ENCODE measurements at places on chromosomes 2 and 18.

GRCh38 chr2:71689393-71689792, 236.0 kb downstream of the DYSF start:
- no peak for DNase-seq

GRCh38 chr2:196259507-196260481, 88.4 kb upstream of the STK17B start:
- DNase-seq: no peak

DNA sequence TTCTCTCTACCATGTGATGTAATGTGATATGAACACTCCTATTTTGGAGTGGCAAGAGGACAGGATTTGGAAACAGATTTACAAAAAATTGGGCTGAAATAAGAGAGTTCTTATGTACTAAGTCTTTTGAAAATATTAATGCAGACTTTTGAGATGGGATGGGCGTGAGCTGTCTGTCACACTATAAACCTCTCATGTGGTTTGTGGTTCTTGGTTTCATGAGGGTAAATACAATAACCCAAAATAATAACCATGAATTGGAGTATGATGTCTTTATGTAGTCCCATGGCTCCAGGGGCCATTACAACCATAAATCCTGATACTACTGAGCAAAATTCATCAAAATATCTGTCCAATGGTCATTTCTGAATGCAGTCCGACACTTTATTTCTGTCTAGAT, 668.0 kb downstream of the MBD2 start:
- DNase-seq: no peak

DNA sequence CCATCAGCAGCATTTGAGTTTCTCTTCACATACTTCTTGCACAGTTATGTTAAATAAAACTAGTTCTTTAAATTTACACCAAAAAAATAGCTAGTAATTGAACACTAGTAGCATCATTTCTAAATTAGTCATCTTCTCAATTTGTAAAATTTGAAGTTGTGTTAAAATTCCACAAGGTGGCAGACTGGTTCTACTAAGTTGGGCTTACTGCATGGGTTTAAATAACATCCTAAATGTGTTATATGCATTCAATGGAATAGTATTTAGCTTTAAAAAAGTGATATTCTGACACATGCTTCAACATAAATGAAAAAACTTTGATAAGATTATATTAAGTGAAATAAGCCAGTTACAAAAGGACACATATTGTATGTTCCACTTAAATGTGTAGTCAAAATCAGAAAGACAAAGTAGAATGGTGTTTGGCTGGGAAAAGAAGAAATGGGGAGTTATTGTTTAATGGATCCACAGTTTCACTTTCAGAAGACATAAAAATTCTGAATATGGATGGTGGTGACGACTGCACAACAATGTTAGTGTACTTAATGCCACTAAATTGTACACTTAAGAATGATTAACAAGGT, 28.7 kb upstream of the RPRD1A start:
- no peak for DNase-seq

GRCh38 chr18:33369711-33370449, 70.6 kb downstream of the CCDC178 start:
- no peak for DNase-seq

DNA sequence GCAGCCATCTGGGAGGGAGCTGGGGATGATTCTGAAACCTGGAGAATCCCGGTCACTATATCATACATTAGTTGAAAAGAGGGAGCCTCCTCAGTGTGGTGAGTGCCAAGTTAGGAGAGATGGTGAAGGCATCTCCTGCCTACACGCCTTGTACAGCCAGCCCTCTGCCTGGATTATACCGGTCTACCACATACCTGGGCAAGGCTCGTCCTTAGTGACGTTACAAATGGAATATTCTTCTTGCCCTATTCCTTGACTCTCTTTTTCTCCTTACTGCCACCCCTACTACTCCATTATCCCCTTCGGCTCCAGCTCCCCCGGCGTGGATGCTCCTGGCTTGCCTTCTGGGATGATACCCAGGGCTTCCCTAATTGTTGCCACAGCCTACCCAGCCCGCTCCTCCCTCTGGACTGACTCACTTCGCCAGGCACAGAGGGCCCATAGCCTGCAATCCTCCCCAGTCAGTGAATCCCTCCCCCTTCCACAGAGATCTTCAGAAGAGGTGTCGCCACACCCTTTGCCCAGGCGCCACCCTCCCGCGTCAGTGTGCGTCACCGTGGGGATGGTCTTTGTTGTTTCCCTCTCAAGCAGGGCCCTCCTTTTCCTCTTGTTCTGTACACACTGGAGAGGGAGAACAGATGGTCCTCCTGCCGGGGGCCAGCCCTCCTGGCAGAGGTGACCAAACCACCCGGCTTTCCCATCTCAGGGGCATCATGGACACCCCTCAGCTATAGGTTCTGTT, 115.2 kb upstream of the EPAS1 start:
- DNase-seq: no peak

DNA sequence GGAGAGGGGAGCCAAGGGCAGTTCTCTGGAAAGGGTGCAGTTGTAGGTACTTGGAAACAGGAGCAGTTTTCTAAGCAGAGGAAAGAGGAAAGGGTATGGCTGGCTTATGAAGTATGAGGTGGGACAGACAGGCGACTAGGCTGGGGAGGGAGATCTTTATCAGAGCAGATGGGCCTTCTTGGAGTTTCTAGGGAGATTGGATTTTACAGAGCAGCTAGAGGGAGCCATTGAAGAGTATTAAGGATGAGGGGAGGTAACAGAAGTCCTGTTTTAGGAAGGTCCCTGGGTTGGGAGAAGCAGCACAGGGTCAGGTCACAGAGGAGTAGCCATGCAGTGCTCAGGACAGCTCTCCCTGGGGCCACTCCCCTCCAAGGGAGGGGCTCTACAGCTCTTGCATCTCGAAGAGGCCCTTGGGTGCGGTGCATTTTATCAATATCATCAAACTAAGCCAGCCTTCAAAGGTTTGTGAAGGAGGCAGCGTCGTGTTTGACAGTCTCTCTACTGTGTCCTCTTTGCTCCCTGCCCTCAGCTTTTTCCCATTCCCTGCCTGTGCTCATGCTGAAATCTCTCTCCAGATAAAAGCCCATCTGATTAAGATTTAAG, 154.3 kb downstream of the SETBP1 start:
- DNase-seq: no peak

DNA sequence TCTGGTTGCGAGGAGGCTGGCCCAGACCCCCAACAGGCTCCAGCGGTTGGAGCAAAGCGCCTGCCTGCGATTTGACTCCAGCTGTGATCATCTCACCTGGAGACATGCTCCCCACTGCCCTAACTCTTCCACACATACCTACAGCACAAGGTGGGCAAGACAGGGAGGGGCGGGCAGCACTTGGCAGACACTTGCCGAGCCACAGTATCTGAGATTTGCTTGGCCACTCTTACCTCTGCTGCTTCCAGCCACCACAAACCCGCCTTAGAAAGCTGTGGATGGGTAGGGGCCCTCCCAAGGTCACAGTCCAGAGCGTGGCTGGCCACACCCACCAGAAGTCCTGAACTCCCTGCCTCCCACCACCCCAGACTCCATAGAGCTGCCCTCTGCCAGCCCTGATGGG, 8.2 kb downstream of the CYP26B1 start:
- no peak for DNase-seq

DNA sequence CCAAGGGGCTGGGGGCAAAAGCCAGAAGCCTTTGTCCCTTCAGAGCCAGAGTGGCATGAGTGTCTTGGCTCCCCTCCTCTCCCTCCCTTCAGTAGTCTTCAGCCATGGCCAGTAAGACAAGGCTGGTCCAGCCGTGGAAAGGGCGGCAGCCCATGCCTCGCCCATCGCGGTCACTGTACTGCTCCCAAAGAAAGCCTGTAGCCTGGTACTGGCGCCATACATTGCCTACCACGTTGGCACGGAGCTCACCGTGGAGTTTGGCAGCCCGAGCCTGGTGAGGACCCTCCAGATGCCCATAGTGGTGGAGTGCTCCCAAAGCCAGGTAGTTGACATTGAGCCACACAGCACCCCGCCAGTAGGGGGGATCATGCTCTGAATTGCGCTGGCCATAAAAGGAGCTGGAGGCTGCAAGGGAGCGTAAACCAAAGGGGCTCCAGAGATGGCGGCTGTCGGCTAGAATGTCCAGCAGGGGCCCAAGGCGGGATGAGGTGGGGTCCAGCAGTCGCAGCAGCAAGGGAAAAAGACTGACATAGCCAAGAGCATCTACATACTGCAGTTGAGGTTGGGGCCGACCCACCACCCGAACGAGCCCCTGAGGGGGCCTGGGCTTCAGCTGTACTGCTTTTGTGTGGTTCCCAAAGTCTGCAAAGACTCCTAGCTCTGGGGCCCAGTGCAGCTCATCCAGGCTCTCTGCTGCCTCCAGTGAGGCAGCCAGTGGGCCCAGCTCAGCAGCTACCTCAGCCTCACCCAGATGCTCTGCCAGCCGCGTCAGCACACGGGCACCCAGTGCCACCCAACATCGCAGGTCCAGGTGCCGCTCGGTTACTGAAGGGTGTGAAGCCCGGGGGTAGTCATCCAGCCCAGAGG, 3.2 kb downstream of the WBP1 start:
- DNase-seq: no peak

- DNase-seq: no peak
Measured at GRCh38 chr2:136874258-136874657, 108.9 kb downstream of the THSD7B start.

DNA sequence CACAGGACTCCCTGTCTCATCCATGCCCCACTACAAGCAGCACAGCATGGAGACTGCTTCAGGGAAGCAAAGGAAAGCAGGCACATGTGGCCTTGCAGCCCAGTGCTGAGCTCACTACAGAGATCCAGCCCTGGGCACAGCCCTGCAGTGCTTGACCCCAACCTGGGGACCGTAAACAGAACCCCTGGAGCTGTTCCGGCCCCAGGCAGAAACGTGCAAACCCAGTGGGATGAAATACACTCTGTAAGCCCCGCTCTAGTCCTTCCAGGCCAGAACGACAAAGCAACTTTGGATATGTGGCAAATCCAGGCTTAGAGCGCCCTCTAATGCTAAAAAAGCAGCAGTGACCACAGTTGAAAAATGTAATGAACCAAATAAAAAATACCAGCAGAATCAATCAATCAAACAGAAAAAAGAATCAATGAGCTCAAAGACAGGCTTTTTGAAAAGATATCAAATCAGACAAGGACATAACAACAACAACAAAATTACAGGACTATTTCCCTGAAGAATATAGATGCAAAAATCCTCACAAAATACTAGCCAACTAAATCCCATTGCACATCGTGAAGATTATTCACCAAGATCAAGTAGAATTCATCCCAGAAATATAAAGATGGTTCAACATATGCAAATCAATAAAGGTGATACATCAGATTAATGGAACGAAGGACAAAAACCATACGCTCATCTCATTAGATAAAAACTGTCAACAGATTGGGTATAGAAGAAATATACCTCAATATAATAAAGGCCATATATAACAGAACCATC, 45.6 kb downstream of the ZNF519 start:
- DNase-seq: no peak

GRCh38 chr2:186695081-186695756, 1.4 kb downstream of the FAM171B start:
- no peak for DNase-seq

- no peak for DNase-seq
Measured at GRCh38 chr2:197919487-197919886, 115.1 kb downstream of the PLCL1 start.
